ENCODE measurements at places on chromosomes 5 and 9.

- no peak for DNase-seq
Observed at GRCh38 chr5:133756036-133756435, 143.7 kb upstream of the FSTL4 start.

DNA sequence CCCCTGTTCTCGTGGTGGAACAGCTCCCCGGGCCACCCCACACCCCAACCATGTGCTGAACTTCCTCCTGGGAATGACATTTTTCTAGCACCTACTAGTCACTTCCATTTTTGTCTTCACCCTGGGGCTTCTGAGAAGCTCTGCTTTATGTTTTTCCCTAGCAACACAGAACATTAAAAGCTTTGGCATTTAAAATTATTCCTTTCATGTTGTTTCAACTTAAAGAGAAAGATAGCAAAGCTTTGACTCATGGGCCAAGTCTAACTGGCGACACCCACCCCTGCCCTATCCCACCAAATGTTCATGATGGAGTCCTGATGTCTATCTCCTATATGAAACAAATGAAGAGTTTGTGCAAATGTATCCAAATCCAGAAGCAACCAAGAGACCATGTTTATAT is 22.4 kb downstream of the BOD1 start:
- no peak for DNase-seq

GRCh38 chr5:115723220-115723619 is 93.2 kb downstream of the CDO1 start:
- no peak for DNase-seq

DNA sequence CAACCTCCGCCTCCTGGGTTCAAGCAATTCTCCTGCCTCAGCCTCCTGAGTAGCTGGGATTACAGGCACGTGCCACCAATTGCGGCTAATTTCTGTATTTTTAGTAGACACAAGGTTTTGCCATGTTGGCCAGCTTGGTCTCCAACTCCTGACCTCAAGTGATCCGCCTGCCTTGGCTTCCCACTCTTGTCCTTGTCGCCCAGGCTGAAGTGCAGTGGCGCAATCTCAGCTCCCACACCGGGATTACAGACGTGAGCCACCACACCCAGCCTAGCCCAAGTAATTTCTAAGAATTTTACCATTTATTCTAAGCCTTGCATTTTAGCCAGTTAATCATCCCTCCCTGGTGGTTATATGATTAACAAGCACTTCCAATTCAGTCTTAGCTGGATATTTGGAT is 11.0 kb downstream of the NAIP start:
- no peak for DNase-seq

GRCh38 chr5:122933956-122934355 is 88.5 kb downstream of the SNX24 start:
- no peak for DNase-seq

GRCh38 chr5:135537271-135537670 is 1.5 kb upstream of the NEUROG1 start:
- DNase-seq: no peak

GRCh38 chr5:150559701-150560100 is 51.8 kb downstream of the NDST1 start:
- DNase-seq: no peak

DNA sequence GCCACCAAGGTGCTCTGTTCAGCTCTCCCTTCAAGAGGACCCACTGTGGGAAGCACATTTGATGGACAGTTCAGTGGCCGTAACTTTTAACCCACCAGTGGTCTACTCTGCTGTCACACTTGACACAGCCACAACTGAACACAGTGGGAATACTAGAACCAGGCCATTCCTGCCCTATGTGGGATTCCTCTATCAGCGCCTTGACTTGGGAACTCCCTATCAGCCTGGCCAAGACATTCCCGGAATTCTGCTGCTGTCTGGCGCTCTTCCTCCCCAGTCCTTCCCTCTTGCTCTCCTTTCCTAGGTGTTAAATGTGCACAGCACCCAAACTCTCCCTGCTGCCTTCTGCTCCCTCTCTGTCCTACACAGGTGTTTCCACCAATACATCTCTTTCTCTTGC is 23.1 kb upstream of the SH3PXD2B start:
- DNase-seq: no peak

DNA sequence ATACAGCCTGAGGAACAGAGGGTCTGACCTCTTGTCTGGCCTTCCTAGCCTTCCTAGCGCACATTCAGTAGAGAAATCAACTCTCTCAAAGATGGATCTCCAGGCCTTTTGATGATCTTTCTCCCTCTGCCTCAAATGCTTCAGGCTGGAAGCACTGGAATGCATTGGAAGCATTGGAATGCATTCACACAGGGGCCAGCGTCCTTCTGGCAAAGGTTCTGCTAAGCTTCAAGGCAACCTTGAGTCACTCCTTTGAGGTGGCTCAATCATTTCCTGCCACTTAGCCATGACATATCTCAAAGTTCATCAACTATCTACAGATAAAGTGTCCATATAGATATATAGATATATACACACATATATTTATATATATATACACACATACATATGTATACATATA is 42.9 kb downstream of the OR2K2 start:
- no peak for DNase-seq

DNA sequence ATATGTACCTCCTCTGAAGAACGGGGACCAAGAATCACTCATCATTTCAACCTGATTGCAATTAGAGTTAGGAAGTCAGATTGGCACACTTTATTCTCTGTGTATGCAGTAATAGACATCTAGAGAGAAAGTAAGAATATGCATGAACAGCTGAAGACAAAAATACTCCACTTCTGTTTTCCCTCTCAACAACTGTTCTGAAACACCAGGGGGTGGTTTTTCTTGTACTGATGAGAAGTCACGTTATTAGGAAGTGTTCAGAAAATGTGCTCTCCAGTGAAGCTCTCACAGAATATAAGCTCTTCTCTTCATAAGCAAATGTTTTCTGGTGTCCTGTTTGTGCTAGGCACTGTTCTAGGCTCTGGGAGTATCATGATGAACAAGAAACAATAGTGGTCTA is 531.7 kb upstream of the C9orf72 start:
- DNase-seq: no peak

- no peak for DNase-seq
Observed at GRCh38 chr5:17169507-17169906, 47.9 kb upstream of the BASP1 start.

DNA sequence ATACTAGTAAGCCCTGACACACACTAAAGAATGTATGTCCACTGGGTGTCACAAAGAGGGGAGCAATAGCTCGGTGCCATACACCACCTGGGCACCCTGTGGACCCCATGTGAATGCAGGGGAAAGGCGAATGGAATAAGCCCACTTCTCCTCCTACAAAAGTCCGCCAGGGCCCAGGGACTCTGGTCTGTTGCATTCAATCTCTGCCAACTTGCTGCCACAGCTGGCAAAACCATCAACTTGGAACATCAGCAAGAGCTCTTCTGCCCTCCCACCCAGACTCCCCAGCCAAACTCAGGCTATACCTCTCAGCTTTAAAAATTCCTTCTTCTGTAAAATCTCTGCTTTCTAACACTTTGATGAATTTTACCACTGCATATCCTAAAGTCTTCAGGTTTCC is 54.5 kb downstream of the PFDN1 start:
- no peak for DNase-seq

DNA sequence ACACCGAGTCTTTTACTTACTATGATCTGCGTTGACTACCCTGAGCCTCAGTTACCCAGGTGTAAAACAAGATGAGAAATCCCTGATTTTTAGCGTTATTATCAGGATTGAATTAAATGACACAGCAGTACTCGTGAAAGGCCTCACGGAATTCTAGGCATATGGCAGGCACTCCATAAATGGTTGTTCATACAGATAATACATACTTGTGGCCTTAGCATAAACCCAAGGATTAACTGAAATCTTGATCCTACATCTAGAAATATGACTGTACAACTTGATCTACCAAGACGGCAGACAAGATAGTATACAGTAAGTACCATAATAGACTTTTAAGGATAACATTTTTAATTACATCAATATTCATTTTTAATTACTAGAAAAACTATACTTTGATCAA is 409.8 kb downstream of the BNC2 start:
- DNase-seq: no peak

GRCh38 chr5:139588962-139589361 is 27.8 kb downstream of the UBE2D2 start:
- DNase-seq: no peak

All from activated naive CD4-positive, alpha-beta T cell treated with Interleukin-2 at 50 U/mL for 16 hours (primary cell).